ENCODE measurements at places on chromosomes 13 and 19.

DNA sequence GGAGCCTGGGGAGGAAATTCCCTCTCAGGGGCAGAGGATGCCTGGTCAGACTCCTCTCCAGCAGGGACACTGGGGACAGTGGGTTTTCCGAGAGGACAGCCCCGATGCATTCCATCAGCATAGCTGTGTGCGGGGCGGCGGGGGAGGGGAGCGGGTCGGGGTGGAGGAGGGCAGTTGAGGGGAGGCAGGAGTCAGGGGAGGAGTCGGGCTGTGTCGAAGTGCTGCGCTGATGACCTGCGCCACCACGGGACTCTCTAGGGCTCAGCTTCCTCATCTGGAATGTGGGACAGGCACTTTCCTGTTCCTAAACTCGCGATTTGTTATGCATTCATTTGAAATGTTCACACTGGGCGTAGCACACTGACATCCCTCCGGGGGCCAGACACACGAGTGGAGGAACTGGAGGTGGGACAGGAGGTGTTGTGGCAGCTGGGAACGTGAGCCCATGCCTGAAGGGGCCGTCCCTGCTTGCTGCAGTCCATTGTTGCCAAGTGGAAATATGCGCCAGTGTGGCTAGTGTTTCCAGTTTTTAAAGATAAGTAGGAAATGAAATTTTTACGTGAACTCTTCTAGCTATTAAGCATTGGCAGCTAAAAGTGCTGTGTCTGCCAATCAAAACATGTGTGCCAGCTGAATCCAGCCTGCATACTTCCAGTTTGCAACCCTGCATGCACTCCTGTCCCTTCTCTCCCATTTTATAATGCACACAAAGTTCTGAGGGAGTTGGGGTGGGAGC is 43.3 kb downstream of the FLT1 start:
- DNase-seq = no peak

GRCh38 chr13:78786459-78786858 is 127.5 kb upstream of the OBI1 start:
- no peak for DNase-seq

- no peak for DNase-seq
These were observed 12.7 kb downstream of the DOT1L start for GRCh38 chr19:2176337-2176994.

DNA sequence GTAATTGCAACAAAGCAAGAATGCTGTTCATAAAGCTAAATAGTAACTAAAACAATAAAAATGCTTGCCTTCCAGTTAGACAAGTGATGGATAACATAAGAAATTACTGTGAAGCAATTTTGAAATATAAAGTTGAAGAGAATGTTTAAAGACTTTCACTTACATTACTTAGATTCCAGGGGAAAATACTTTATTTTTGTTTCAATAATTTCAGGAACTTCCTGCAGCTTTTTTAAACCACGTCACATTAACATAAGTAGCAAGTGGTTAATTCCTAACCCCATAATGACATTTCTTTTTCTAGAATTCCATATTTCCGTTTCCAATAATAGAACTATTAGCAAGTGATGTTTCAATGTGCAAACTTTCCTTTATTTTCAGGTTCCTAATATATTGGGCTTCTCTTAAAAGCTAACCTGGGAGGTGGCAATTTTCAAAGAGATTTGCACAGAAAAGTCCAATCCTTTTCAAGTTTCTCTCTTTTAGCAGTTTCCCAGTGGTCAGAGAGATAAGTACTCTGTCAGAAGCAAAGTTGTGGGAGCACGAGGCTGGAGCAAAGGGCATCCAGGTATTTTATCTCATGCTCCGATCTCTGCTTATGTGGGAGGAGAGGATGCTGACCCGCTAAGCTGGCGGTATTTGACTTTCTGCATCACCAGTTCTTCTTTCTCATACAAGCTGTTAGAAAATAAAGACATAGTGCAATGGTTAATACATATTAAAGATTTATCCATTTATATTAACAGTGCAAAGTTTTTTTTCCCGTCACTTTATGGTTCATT is 1025.3 kb downstream of the EFNB2 start:
- DNase-seq = no peak

GRCh38 chr13:113816254-113816929 is 47.5 kb downstream of the GAS6 start:
- DNase-seq = no peak

DNA sequence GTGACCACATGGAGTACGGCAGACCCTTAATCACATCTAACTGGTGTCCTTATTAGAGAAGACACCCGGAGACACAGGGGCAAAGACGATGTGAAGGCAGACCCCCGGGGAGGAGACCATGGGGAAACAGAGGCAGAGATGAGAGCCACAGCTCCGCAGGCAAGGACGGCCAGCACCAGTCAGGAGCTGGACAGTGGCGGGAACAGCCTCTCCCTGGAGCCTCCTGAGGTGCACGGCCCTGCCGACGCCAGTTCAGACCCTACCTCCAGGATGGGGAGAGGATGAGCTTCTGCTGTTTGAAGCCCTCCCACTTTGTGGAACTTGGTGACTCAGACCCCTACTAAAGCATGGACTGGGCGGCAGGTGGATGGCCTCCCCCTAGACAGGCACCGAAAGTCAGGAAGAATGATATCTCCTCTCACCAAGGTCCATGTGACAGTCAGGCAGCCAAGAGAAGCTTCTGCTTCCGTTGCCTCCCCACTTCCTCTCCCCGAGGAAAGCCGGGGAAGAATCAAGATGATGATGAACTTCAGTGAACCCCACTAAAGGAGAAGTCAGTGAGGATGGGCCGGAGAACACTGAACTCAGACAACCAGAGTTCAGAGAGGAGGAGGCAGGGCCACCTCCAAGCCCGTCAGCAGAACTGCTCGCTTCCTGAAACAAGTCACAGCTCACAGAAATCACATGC is 25.4 kb downstream of the RAB20 start:
- DNase-seq = no peak
